Adrenal gland (tissue), 19 donors: ENCODE measurements at places on chromosomes 4 and X. TPM values are rescaled to one million over a fixed set of nuclear protein-coding genes. Genes with fewer than 3 reads are reported as not detected.
A peak's percentile ranks its signal among the peaks of the same experiment; 100 is the strongest.

Gene DGAT2L6
- not detected for total RNA-seq

Gene RPS6KA6
- total RNA-seq, result 6.3 TPM

Gene MID1IP1
- total RNA-seq, result 48.5 TPM

Gene PLAC8
- total RNA-seq, result 2.9 TPM

Gene GAGE12D
- total RNA-seq, result not detected

Gene ITM2A
- 6.8 TPM for total RNA-seq

Gene MND1
- not detected for total RNA-seq

Gene NLRP2B
- not detected for total RNA-seq

Gene NXF2
- not detected for total RNA-seq

Gene HS6ST2
- 0.32 TPM for total RNA-seq

Gene KLHL34
- not detected for total RNA-seq

GRCh38 chrX:153494541-153495361 lies at the start of gene BGN:
Gene BGN, plus strand, starts transcription at chrX:153494980. Its CDS starts 9,652 bp downstream, at chrX:153504632.
- no peaks in the 10 kb centered on the region for H3K36me3 ChIP-seq
- no peak within 1 kb of the TSS for H3K27ac ChIP-seq
- H3K27me3 ChIP-seq, result peaks cover 11% of the 10 kb centered on the region
- no peaks in the 10 kb centered on the region for H3K4me1 ChIP-seq

- H3K4me1 ChIP-seq, result peaks cover 6% of the 10 kb centered on the region
- H3K36me3 ChIP-seq, result no peaks in the 10 kb centered on the region
- no peak overlapping the region for H3K27ac ChIP-seq
- H3K27me3 ChIP-seq, result no peaks in the 10 kb centered on the region
- no peak overlapping the region for H3K4me3 ChIP-seq
- peak; percentile 67 for DNase-seq
These were observed 456.0 kb upstream of the FAM241A start for GRCh38 chr4:111689214-111689613.

DNA sequence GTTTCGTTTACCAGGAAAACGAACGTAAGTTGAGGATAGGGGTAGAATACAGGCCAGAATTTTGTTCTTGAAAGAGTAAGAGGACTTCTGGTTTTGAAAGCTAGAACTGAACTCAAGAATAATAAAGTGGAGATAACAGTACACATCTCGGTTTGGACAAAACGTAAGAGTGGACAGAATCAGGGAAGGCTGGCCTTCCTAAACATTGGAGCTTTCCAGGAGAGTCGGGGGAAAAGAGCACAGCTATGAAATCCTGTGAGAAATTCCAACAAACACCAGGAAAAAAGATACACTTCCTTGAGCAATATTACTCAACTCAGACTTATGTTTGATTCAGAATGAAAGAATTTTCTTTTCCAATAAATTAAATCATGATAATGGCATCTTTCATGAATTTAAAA lies 1.2 kb downstream of the CTSO start:
- peaks cover 5% of the 10 kb centered on the region for H3K4me1 ChIP-seq
- H3K36me3 ChIP-seq, result no peaks in the 10 kb centered on the region
- no peaks in the 10 kb centered on the region for H3K27me3 ChIP-seq
- H3K4me3 ChIP-seq, result no peak overlapping the region
- no peak overlapping the region for H3K27ac ChIP-seq

DNA sequence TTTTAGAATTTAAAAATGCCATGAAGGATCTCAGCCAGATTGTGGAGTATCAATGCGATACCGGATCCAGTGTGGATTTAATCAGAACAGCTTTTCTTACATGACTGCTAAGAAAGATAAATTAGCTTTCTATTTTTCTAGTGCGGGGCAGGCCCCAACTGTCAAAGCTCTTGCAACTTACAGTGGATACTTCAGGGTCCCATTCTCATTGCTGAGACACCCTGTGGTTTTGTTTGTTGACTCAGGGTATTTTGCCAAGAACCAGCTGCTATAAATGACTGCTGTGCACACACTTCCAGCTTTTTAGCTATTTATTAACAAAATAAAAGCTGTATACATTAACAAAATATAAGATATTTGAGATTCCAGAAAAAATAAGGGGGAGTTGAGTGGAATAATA lies 166.4 kb downstream of the DCLK2 start:
- no peaks in the 10 kb centered on the region for H3K4me1 ChIP-seq
- no peak overlapping the region for H3K27ac ChIP-seq
- no peaks in the 10 kb centered on the region for H3K27me3 ChIP-seq
- H3K4me3 ChIP-seq, result no peak overlapping the region

DNA sequence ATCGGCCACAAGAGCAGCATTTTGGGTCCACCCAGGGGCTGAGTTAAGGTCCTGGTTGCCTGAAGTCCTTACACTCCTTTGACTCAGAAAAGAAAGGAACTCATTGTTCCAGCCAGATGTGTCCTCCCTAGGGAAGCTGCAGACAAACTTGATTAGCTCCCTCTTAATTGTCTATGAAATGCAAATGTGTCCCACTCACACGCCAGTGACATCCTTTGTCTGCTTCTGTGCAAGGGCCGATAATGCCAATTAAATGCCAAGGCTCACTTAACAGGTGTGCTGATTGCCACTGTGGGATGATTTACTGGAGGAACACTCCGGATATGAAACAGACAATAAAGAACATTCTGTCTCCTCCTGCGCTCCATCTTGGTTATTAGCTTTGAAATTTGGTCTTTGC lies 332.9 kb upstream of the CPEB2 start:
- no peaks in the 10 kb centered on the region for H3K4me1 ChIP-seq
- no peak overlapping the region for H3K27ac ChIP-seq
- H3K4me3 ChIP-seq, result no peak overlapping the region
- H3K36me3 ChIP-seq, result no peaks in the 10 kb centered on the region
- H3K27me3 ChIP-seq, result no peaks in the 10 kb centered on the region

DNA sequence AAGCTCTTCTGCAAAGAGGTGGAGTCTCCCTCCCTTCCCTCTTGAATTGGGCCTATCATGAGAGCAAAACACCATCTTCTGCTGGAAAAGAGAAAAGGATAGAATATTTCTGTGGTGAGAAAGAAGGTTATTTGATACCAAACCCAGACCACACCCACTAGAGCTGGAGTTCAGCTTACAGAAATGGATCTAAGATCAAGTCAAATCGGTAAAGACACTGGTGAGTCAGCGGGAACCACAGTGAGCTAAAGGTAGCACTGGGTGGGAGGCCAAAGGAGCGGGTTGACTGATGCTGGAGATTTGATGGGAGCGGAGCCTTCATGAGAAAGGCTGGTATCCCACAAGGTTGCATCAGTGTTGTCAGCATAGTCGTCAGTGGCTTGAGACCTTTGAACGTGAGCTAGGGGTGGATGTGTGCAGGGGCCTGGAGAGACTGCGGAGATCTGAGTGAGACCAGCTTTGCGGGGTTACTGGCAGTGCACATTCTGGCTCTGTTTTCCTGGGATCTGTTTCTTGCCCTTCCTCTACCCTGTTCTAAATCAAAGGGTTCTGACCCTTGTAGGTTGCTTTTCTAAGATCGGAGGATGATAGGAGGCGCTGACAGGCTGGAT lies 106.4 kb upstream of the SCOC start:
- no peak for DNase-seq
- H3K27me3 ChIP-seq, result no peaks in the 10 kb centered on the region
- H3K4me1 ChIP-seq, result no peaks in the 10 kb centered on the region
- H3K36me3 ChIP-seq, result no peaks in the 10 kb centered on the region
- no peak overlapping the region for H3K27ac ChIP-seq
- H3K4me3 ChIP-seq, result no peak overlapping the region

DNA sequence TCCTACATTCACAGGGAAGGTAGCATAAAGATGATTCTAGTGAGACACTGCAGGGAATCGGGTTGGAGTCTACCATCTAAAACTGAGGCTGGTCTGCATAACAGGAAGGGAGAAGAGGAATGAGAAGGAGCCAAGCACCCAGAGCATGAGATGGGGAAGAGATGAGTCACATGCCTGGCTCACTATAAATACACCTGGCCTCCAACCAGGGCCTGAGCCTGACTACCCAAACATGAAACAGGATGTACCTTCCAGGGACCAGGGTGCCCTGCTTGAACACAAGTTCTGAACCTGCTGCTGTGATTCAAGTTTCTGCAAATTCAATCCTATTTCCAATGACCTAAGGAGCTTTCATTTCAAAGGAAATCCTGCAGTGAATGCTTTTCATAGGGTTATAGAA lies 24.9 kb downstream of the CD99L2 start:
- H3K4me3 ChIP-seq, result no peak overlapping the region
- no peak overlapping the region for H3K27ac ChIP-seq
- H3K4me1 ChIP-seq, result peaks cover 5% of the 10 kb centered on the region
- peak; percentile 18 for DNase-seq
- H3K36me3 ChIP-seq, result no peaks in the 10 kb centered on the region
- no peaks in the 10 kb centered on the region for H3K27me3 ChIP-seq

DNA sequence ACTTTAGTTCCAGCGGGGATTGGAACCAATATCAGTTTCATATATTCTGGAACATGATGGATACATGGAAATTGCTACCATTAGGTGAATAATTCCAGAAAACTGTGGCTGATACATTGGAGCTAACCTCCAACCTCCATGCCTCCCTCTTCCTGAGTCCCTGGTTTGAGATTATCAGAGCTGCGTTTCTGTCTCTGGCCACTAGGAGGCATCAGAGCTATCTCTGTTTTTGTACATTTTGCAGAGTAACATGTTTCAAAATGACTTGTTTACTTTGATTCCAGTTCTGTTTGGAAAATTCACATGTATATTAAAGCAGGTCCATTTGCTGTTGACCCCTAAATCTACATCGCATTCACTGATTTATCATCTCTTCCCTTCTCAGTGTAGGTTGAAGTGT lies 2.4 kb upstream of the RAB40AL start:
- no peak overlapping the region for H3K27ac ChIP-seq
- H3K36me3 ChIP-seq, result no peaks in the 10 kb centered on the region
- no peaks in the 10 kb centered on the region for H3K4me1 ChIP-seq
- no peaks in the 10 kb centered on the region for H3K27me3 ChIP-seq

GRCh38 chr4:115228851-115229250 lies 115.4 kb upstream of the NDST4 start:
- no peak overlapping the region for H3K4me3 ChIP-seq
- H3K27me3 ChIP-seq, result no peaks in the 10 kb centered on the region
- no peaks in the 10 kb centered on the region for H3K36me3 ChIP-seq
- H3K4me1 ChIP-seq, result no peaks in the 10 kb centered on the region
- DNase-seq, result no peak

DNA sequence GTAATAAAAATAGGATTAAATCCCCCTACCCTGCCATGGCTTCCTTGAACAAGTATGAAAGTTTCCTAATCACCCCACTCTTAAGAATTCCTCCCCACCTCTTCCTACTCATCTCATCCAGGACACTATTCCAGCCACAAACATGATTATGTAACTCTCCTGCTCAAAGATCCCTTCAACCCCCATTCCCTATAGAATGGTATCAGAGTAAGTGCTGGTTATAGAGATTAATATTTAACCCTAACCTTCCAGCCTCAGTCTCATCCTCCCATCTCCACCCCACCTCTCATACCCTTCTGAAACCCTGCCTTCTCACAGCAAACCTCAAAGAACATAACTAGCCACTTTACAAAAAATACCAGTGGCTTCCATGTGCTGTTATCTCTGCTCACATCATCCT lies 155.1 kb downstream of the PPP3CA start:
- H3K4me1 ChIP-seq, result peaks cover 21% of the 10 kb centered on the region
- H3K36me3 ChIP-seq, result no peaks in the 10 kb centered on the region
- no peaks in the 10 kb centered on the region for H3K27me3 ChIP-seq
- H3K4me3 ChIP-seq, result no peak overlapping the region
- H3K27ac ChIP-seq, result peak overlapping the region; percentile 85

DNA sequence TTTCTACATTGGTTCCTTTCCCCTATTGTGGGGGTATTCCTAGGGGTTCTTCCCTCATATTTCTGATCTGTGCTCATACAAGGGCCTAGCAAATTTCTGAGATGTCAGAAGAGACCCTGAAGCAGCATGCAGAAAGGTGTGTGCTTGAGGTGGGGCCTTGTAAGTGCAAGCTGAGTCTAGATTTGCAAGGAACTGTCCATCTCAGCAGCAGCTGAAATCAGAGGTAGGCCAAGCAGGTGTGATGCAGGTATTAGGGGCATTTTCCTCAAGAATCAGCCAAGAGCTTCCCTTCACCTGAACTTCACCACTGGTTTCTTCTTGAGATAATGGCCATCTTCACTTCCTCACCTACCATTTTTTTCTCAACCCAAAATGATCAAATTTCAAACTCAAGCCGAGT lies 45.1 kb downstream of the ASB9 start:
- no peaks in the 10 kb centered on the region for H3K36me3 ChIP-seq
- no peak for DNase-seq
- no peak overlapping the region for H3K4me3 ChIP-seq
- no peak overlapping the region for H3K27ac ChIP-seq
- no peaks in the 10 kb centered on the region for H3K4me1 ChIP-seq

GRCh38 chrX:97026406-97026805 lies 142.7 kb downstream of the RPA4 start:
- no peak for DNase-seq
- H3K27ac ChIP-seq, result no peak overlapping the region
- no peak overlapping the region for H3K4me3 ChIP-seq
- H3K27me3 ChIP-seq, result peaks cover 3% of the 10 kb centered on the region

- no peak for DNase-seq
- H3K4me1 ChIP-seq, result no peaks in the 10 kb centered on the region
- H3K36me3 ChIP-seq, result no peaks in the 10 kb centered on the region
- H3K27me3 ChIP-seq, result no peaks in the 10 kb centered on the region
- no peak overlapping the region for H3K4me3 ChIP-seq
- no peak overlapping the region for H3K27ac ChIP-seq
These were observed 576.8 kb downstream of the GBA3 start for GRCh38 chr4:23269566-23269965.

DNA sequence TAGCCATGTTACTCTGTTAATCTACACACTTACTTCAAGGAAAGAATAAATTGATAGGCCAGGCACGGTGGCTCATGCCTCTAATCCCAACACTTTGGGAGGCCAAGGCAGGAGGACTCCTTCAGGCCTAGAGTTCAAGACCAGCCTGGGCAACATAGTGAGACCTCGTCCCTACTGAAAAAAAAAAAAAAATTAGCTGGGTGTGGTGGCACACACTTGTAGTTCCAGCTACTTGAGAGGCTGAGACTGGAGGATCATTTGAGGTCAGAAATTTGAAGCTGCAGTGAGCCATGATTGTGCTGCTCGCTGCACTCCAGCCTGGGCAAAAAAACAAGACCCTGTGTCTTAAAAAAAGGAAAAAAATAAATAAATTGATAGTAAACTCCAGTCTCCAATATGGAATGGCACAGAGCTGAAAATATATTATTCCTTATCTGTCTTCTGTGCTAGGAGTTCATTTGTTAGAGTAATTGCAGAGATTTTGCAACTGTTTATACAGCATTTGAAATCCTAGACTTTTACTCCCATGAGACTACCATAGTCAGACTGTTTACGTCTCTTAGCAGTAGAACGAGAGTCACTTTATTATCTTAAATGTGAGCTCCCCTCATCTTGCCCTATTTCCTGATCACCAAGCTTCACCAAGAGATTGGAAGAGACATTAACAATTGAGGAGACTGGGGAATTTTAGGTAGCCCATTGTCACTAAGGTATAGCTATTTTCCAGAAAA lies 18.8 kb upstream of the TMEM131L start:
- no peaks in the 10 kb centered on the region for H3K27me3 ChIP-seq
- H3K4me1 ChIP-seq, result no peaks in the 10 kb centered on the region
- no peak overlapping the region for H3K27ac ChIP-seq
- DNase-seq, result no peak
- no peaks in the 10 kb centered on the region for H3K36me3 ChIP-seq
